Stimulated activated CD4-positive, alpha-beta T cell treated with anti-CD3 and anti-CD28 coated beads, Interleukin-1b, Interleukin-23, amount 100 ng/mL, for 4 hours (primary cell): ENCODE measurements at places on chromosomes 7 and 10.
A peak's percentile ranks its signal among the peaks of the same experiment; 100 is the strongest.

DNA sequence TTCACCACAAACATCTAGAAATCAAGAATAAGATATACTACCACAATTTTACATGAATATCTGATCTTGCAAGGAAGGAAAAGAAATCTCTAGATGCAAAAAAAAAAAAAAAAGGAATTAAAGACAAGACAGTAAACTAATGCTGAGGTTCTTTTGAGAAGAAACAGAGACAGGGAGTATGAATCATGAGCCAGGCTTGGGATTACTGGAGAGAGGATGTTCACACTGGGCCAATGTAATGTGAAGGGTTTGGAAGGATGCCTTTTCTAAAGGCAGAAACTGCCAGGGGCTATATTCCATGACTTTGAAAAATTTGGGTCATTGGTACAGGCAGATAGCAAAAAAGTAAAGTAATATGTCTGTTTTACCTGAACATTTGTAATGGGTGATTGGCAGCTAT lies 573.0 kb upstream of the IGFBP3 start:
- no peak for DNase-seq

GRCh38 chr10:101879456-101880231 lies 36.0 kb upstream of the KCNIP2 start:
- no peak for DNase-seq

GRCh38 chr7:20562461-20562860 lies 53.0 kb upstream of the ABCB5 start:
- no peak for DNase-seq

- no peak for DNase-seq
Observed at GRCh38 chr7:84043661-84044191, 150.9 kb downstream of the SEMA3A start.

DNA sequence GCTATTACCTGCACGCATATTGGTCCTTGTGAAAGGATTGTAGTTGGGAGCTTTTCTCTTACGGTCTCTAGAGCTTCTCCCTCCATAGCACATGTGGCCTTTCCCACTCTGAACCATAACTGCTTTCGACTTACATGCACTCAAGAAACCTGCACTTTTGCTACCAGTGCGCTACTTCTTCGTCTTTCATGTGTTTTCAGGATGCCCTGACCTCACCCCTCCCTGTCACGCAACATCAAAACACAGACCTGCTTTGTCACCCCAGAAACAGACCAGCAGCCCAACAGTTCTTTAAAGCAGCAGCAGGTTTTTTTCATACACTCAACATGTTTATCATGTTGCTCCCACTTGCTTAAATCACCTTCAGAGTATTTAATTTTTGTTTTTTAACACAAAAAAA lies 243.5 kb upstream of the TCF7L2 start:
- DNase-seq, result no peak

DNA sequence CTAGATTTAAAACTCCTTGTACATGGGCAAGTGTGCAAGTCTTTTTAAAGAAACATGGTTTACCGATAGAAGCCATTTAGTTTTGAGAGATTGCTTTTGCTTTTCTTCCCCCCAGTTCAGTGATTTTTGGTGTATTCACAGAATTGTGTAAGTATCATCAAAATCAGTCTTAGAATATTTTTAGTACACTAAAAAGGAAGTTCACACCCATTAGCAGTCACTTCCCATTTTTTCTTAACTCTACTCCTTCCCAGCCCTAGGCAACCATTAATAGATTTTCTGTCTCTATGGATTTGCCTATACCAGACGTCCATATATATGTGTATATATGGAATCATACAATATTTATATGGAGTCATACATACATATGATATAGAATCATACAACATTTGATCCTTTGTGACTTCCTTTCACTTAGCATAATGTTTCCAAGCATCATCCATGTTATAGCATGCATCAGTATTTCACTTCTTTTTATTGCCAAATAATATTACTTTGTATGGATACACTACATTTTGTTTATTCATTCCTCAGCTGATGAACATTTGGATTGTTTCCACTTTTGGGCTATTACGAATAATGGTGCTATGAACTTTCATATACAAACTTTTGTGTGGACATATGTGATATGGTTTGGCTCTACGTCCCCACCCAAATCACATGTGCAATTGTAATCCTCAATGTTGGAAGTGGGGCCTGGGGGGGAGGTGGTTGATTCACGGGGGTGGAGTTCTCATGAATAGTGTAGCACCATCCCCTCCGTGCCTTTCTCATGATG lies 16.5 kb upstream of the ARL4A start:
- DNase-seq, result no peak

GRCh38 chr10:95601116-95601719 lies 40.0 kb upstream of the SORBS1 start:
- peak; percentile 10 for DNase-seq

DNA sequence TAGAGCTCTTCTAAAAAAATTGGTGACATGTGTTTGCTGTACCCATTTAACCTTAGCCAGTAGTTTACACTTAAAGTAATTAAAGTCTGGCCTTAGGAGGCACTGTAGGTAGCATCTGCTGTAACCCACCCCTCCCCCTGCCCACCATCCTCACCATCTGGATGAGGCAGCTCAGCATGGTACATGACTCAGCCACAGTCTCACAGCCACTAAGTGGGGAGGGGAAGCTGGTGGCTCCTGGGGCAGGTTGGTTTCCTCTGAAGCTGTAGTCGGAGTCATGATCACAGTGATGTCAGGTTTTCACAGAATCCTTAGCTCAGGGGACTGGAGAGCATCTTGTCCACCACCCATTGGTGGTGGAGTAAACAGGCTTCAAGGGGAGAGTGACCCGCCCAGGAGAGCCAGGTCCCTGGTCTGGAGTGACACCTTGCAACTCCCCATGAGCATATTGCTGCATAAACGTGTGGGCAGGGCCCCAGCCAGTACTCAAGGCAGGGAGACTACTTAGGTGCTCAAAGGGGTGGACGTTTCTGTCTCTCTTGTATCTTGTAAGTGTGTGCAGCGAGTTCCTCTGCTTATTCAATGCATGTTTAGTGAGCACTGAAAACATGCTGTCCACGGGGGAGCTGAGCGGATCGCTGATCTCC lies 125.9 kb downstream of the GRK5 start:
- DNase-seq, result peak; percentile 54

DNA sequence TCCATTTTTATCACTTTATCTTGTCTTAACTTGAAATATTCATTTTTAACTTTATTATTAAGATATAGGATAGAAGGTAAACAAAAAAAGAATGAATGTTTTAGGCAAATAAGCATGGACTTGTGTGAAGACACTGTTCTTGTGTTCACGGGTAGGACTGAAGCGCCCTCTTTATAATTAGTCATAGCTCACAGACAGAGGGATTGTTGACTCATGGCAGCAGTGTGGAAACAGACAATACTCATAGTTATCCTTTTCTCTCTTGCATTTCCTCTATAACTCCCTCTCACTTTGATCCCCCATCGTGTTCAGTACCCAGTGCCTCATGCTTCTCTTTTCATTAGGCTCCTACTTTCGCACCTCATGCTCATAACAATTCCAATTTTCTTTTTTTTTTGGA lies 731.8 kb downstream of the PHTF2 start:
- no peak for DNase-seq

DNA sequence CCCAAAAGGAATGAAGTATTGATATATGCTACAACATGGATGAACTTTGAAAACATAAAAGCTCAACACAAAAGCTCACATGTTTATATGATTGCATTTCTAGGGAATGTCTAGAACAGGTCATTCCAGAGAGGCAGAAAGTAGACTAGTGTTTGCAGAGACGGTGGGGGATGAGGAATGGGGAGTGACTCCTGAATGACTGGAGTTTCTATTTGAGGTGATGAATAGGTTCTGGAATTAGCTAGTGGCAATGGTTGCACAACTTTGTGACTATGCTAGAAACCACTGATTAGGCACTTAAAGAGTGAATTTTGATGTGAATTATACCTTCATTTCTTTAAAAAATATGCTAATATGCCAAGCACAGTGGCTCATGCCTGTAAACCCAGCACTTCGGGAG lies 6.9 kb downstream of the KPNA7 start:
- no peak for DNase-seq

DNA sequence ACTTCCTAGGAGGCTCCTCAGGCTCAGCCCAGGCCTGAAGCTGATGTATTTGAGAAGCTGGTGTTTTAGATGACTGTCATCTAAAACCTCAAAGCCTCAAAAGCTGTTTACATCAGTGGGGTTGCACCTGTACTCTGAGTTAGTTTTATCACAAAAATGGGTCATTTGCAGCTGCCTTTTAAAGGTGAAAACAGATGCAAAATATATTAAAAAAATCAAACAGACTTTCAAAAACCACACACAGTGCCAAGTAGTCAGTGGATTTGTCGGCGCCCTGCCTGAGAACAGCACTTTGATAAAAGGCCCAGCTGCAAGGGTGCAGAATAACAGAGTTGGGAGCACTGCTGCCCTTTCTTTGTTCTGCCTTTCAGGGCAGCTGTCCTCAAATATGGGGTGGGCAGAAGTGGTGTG lies 103.0 kb downstream of the VOPP1 start:
- DNase-seq, result no peak

- no peak for DNase-seq
Observed at GRCh38 chr10:96491303-96491702, 22.4 kb downstream of the TLL2 start.

- no peak for DNase-seq
Observed at GRCh38 chr7:7495171-7495570, 40.5 kb downstream of the COL28A1 start.

DNA sequence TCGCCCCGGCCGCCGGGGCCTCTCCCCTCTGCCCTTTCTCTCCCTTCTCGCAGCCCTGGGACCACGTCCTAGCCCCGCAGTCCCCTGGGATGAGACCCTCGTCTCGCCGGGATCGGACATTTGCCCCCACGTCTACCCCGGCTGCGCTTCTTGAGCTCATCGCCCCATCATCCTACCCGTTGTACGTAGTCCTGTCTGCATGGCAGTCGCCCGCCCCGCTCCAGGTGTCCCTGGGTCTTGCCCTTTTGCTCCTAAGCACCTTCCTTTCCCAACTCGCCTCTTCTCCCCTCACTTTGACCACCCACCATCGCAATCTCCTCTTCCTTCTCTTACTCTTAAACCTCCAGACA lies 582 bp downstream of the TPST1 start:
- no peak for DNase-seq

- no peak for DNase-seq
Observed at GRCh38 chr10:44105696-44106095, 279.2 kb downstream of the CXCL12 start.

DNA sequence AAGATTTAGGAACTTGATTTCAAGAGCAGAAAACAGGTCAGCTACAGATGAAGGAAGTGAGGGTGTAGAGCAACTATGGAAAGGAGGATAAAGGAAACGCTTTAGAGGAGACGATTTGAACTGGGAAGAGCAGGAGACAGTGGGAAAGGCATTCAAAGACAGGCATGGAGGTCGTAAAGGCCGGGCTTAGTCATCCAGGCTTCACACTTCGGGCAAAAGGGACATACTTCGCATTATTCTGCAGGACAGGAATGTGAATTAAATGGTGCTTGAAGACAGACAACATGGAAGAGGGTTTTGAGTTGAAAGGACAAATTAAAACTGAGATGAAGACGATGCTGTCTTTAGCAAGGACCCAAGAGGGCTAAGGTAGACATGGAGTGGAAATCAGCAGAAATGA lies 8.1 kb downstream of the FAM171A1 start:
- DNase-seq, result no peak

- no peak for DNase-seq
Observed at GRCh38 chr10:111319866-111320265, 243.0 kb downstream of the ADRA2A start.

GRCh38 chr7:91264924-91265681 lies 870 bp downstream of the FZD1 start:
- no peak for DNase-seq

DNA sequence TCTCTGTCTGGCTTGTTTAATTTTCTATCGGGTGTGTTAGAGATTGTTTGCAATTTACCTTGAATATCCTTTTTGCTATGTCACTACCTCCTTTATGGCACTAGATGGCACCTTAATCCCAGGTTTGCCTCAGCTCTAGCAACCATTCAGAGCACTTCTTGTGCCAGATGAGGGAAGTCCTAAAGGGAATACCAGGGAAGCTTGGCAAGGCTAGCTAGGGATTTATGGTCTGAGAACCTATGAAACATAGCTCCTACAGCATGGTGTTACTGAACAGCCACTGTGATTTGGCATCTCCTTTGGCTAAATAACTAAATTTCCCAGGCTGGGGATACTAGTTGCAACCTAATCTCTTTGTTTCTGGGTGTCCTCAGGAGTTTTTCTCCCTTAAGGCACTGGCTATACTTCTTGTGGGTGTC lies 69.0 kb upstream of the VOPP1 start:
- no peak for DNase-seq

DNA sequence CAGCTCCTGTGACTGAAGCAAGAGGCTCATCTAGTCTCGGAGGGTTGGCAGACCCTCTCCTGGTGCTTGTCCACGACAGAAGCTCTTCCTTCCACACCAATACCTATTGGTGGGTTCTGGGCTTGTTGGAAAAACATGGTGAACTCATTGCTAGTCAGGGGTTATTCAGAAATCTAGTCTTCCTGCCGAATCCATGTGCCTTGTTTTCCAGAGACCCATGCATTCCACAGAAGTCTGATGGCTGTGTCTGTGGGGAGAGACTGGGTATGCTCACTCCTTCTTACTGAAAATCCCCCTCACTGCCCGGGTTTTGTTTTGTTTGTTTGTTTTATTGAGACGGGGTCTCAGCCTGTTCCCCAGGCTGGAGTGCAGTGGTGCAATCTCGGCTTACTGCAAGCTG lies 138.3 kb downstream of the DNAJB6 start:
- no peak for DNase-seq

- DNase-seq, result no peak
Observed at GRCh38 chr10:101091546-101092290, 29.9 kb downstream of the KAZALD1 start.

DNA sequence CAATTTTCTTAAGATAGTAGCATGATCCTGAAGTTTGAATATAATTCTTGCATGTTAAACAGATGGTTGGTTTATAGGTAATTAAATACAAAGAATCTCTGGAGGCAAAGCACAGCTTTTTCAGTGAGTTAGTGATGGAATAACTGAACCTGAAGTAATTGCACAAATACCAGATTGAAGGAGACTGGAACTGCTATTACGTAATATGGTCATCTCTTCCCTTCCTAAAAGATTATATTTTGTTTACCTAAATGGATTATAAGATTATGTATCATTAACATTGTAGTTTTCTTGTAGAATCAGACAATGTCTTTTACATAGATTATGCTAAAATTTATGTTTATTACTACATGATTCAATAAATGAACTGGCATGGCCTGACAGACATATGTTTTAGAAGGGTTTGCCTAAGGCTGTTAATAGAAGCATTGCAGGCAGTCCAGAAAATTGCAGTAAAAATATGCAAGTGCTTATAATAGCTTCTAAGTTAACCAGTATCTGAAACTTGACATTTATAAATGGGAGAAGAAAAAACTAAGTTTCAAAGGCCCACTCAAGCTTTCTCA lies 35.8 kb upstream of the GPR37 start:
- DNase-seq, result no peak

- DNase-seq, result no peak
Observed at GRCh38 chr10:90588222-90588621, 269.6 kb downstream of the HTR7 start.
